ENCODE measurements at places on chromosomes 4 and X.
A peak's percentile ranks its signal among the peaks of the same experiment; 100 is the strongest.

DNA sequence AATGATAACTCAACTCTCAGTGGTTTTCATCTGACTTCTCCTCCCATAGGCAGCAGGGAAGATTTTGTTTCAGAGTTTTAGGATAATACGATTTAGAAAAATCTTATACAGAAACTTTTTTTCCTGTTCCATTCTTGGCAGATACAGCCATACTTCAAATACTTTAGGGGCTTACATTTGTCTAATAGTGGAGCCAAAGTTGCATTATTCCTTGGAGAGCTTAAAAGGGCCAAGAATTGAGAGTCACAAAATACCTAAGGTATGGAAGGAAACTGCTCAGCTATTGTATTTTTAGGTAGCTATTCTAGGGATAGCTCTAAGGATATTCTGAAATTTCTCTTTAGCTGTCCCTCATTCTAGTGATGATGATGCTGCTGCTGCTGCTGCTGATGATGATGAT, 132.9 kb upstream of the PTCHD1 start:
- no peak for DNase-seq

GRCh38 chr4:48905363-48906015, 1.1 kb downstream of the OCIAD2 start:
- no peak for DNase-seq

- DNase-seq, result no peak
These were observed 94.1 kb upstream of the ACSL4 start for GRCh38 chrX:109826954-109827708.

GRCh38 chr4:156710365-156711192, 261.0 kb downstream of the PDGFC start:
- no peak for DNase-seq

- no peak for DNase-seq
These were observed 249.1 kb downstream of the DCLK2 start for GRCh38 chr4:150327262-150327780.

- no peak for DNase-seq
These were observed 82.2 kb downstream of the DCLK2 start for GRCh38 chr4:150160473-150160872.

GRCh38 chr4:45855857-45856256, 268.0 kb downstream of the GABRG1 start:
- no peak for DNase-seq

DNA sequence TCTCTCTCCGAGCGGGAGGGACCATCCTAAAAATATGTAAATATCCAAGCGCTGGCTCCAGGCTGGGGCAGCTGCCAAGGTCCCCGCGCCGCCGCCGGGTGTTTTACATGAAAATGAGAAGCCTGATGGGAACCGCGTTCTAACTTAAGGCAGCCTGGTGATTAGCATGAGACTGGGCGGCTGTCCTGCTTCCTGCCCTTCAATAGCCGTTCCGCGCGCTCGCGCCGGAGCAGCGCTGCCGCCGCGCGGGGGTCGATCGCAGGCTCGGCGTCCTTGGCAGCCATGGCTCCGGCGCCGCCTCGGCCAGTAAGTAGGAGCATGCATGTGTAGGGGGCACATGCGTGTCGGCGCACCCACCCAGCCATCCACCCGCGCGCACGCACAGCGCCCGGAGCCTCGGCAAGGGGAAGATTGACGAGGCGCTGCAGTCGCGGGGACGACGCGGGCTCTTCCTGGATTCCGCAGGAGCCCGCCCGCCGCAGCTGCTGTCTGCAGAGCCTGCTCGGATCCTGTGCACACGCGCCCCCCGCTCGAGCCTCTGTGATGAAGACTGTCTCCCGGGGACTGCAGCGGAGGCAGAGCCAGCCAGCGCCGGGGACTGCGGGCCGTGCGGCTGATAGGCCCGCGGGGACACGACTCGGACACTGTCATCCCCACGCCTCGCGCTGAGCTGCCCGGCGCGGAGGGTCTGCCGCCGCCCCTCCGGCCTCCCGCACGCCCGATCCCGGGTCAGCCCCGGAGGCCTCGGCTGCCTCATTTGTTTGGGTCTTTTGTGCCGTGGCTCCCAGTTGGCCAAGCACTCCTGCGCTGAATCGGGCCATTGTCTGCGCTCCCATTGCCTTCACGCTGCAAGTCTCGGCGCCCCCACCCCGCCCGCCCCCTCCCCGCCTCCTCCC, 734 bp downstream of the STOX2 start:
- DNase-seq, result no peak

DNA sequence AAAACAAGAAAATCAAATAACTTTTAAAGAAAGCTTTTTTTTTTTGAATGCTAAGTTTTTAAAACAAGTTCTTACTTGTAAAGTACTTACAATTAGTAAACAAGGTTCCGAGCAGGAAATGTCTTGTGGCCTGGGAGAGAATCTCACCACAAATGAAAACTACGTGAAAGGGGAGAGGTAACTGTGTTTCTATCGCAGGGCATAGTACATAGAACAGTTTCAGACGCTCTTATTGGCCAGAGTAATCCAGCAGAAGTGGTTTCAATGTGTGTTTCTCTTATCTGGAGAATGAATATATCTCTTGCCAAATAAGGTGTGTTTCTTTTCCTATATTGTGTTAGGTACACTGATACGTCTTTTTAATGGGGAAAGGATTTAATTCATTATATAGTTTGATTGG, at the start of gene PLAC8:
Gene PLAC8, minus strand, starts transcription at position 154 of the 400 bp plus-strand sequence. CDS start 6,808 bp downstream, outside the sequence.
- no peak for DNase-seq

DNA sequence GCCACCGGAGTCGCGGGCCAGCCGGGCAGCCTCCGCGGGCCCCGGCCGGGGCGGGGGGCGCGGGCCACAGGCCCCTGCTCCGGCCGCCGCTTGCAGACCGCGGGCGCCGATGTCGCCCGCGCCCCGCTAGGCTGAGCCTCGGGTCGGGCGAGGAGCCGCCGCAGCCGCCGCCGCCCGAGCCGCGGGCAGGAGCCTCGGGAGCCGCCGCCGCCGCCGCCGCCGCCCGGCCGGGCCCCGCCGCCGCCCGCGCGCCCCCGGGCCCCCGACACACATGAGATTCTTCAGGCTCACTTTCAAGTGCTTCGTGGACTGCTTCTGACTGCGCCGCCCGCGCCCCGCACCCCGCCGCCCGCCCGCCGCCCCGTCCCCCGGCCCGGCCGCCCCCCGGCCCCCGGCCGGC, 345 bp downstream of the SLC6A8 start:
- no peak for DNase-seq

GRCh38 chr4:60033826-60034225, 1166.3 kb upstream of the ADGRL3 start:
- DNase-seq, result no peak

GRCh38 chr4:94277534-94277933, 65.1 kb downstream of the HPGDS start:
- no peak for DNase-seq

DNA sequence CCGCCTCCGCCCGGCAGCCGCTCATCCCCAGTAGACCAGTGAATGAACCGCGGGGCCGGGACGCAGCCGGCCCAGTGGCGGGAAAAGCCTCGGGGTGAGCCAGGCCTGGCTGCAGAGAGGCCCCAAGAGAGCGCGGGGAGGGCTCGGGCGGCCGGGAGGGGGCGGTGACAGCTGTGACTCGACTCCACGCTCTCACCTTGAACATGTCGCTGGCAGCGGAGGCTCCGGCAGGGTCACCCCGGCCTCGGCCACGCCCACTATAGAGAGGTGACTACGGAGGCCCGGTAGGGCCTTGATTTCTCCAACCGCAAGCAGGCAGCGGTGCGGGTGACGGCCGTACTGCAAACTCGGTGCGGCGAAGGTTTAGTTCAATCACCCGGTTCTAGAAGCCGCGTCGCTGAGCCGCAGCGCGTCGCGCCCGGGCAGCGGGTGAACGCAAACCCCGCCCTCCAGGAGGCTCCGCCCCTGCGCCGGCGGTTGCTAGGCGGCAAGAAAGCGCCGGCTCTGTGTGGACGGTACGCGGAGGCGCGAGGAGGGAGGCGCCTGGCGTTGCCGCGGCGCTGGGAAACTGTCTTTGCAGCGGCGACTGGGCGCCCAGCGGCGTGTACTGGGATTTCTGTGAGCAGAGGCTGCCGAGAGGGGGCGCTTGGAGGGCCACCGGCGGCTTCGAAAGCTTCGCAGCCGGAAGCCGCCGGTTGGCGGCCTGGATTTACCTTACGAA, at the start of the genes APOO and CXorf58:
Gene APOO, minus strand, starts transcription at position 441 of the 721 bp plus-strand sequence. Its CDS starts 236 bp downstream, at position 205.
Gene CXorf58, plus strand, starts transcription at position 509 of the 721 bp plus-strand sequence. CDS start 2,297 bp downstream, outside the sequence.
- no peak for DNase-seq

- no peak for DNase-seq
These were observed 227.9 kb upstream of the PITX2 start for GRCh38 chr4:110850461-110851442.

GRCh38 chr4:151939670-151940069, 178.9 kb upstream of the GATB start:
- no peak for DNase-seq

DNA sequence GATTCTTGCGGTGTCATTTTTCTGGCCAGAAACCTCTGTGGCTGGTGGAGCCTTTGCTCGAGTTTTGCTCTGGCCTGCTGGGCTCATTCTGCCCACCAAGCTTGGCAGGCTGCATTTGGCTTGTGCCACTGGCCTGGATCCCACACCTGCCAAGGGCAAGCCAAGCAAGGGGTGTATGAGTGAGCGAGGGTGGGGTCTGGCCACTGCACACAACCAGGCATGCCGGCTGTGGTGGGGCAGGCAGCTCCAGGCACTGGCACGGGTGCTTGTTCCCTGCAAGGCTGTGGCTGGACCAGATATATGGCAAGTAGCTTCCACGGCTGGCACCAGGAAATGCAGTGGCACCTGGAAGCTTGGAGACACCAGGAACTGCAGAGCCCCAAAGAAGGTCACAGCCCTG, 68.6 kb upstream of the PPP3CA start:
- DNase-seq, result no peak

- no peak for DNase-seq
These were observed 55.4 kb upstream of the GBA3 start for GRCh38 chr4:22637306-22637705.

GRCh38 chrX:110346681-110347080, 12.0 kb upstream of the RTL9 start:
- DNase-seq, result no peak

DNA sequence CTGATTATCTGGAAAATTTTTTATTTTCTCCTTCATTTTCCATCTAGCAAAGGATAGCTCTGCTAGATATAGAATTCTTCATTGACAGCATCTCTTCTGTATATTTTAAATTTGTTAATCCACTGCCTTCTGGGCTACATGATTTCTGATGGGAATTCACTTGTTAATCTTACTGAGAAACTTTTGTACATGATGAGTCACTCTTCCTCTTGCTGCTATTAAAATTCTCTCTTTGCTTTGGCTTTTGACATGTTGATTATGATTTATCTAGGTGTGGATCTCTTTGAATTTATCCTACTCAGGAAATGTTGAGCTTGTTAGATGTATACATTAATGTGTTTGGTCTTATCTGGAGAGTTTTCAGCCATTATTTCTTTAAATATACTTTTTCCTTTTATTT, 27.5 kb downstream of the OR13H1 start:
- no peak for DNase-seq

GRCh38 chr4:38400946-38401345, 263.1 kb upstream of the KLF3 start:
- DNase-seq, result no peak

DNA sequence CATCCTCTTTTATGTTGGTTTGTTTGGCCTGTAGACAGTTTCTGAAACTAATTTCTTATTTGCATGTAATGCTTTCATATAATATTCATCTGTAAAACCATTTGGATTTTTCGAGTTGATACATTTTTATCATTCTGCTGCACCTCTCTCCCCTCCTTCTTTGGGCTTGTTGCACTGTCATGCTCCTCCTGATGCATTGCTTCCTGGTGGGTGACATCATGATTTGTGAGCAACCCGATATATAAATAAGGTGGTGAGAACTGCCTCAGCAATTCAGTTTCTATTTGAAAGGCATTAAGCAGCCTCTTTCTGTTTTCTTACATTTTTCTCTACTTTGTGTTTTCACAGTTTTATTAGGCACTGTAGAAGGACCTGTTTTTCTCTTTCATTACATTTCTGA, 515.7 kb downstream of the RPA4 start:
- peak; percentile 43 for DNase-seq

GRCh38 chr4:14431155-14432134, 570.8 kb upstream of the CPEB2 start:
- no peak for DNase-seq

DNA sequence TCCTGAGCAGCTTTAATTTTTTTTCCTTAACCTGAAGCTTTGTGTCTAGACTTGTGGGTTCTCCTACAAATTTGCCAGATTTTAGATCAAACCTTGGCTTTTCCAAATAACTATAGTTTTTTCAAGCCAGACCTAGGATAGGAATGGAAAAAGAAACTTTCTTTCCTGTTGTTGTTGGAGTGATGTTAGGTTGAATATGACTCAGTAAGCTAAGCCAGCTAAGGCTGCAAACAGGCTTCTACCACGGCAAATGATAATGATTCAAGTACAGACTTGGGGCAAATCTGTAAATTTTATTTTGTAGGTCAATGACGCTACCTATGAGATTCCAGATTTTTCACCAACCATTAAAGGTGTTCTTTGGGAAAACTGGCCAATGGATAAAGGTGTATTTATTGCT, 45.6 kb downstream of the WDR19 start:
- DNase-seq, result no peak

DNA sequence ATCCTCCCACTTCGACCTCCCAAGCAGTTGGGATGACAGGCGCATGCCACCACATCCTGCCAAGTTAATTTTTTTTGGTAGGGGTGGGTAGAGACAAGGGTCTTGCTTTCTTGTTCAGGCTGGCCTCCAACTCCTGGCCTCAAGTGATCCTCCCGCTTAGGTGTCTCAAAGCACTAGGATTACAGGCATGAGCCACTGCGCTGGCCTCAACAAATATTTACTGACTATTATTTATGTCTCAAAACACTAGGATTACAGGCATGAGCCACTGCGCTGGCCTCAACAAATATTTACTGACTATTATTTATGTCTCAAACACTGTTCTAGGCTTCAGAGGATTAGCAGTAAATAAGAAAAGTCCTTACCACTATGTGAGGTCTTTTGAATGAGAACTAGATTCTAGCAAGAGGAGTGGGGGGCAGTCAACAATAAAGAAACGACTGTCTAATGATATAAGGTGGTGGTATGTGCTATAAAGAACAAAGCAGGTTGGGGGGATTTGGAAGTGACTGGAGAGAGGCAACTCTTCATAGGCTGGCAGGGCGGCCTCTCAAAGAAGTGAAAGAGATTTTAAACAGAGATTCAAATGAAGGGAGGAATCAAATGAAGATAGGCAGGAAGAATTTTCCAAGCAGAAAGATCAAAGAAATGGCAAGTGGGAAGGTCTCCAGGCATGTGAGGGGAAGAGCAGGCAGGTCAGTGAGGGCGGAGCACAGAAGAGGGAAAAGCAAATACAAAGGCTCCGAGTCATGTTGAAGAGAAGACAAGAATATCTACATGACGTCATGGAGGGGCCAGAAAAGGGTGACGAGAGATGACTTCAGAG, 12.7 kb upstream of the ACSL1 start:
- no peak for DNase-seq

GRCh38 chr4:119489305-119489704, 139.3 kb downstream of the PDE5A start:
- no peak for DNase-seq

GRCh38 chrX:106780264-106780663, 22.2 kb upstream of the TBC1D8B start:
- DNase-seq, result no peak

- no peak for DNase-seq
These were observed 202.4 kb downstream of the MAB21L2 start for GRCh38 chr4:150784305-150784704.

DNA sequence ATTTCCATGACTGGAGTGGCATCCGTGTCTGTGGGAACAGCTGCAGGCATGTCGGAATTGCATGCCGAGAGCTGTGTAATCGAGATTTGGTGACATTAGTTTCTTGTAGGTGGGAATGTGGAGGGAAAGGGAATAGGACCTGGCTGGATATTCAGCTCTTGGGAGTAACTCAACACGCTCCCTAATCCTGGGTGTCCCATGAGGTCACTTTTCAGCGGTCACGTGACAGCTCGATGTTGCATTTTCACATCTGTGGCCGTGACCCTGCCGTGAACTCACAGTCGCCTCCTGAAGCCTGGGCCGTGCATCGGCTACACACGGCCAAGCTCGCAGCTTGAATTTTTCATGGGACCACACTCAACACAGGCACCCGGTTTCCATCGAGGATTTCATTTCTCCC, 25.8 kb upstream of the PSAPL1 start:
- DNase-seq, result no peak
